Breast epithelium (tissue), 4 donors: ENCODE measurements at places on chromosomes 3 and 15.

DNA sequence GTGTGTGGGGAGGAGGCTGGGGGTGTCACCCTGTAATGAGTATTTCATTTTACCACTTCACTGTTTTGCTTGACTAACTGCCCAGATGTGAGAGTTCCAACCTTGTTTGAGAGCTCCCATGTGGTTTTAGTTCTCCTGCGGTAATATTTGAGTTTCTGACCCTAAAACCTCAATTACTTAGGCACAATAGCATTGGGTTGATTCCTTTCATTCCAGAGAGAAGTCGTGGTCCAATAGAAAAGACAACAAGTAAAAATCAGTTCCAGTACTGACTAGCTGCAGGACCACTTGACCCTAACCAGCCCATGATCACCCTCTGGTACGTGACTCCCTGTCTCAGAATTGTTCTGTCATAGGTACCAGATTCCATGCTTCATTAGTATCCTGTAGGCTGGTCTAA, 630.4 kb downstream of the CADM2 start:
- no peaks in the 10 kb centered on the region for H3K4me1 ChIP-seq
- H3K4me3 ChIP-seq: no peak overlapping the region
- H3K27ac ChIP-seq: no peak overlapping the region
- no peaks in the 10 kb centered on the region for H3K36me3 ChIP-seq

- H3K4me1 ChIP-seq: no peaks in the 10 kb centered on the region
- no peaks in the 10 kb centered on the region for H3K27me3 ChIP-seq
- H3K4me3 ChIP-seq: peak overlapping the region; percentile 87
- peak overlapping the region; percentile 99 for H3K27ac ChIP-seq
Measured at GRCh38 chr3:152267831-152268554, 736 bp upstream of the MBNL1 start.

DNA sequence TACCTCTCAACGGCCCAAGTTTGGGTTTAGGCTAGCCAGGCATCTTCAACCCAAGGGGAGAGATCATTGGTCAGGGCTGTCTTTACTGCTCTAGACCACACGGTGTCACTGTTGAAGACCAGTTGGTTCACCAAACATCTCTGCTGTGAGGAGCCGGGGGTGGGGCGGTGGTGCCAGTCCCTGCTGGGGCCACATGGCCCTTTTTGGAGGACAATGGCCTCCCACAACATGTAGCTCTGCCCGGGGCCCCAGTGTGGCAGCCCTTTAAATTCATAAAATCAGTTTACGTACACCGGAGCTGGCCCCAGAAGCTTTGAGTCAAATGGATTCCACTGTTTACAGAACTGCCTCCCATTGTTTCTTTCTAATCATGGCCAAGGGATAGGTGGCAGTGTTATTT, 19.1 kb upstream of the TM4SF18 start:
- H3K4me3 ChIP-seq: no peak overlapping the region
- H3K27ac ChIP-seq: no peak overlapping the region
- no peaks in the 10 kb centered on the region for H3K27me3 ChIP-seq
- H3K36me3 ChIP-seq: no peaks in the 10 kb centered on the region
- no peaks in the 10 kb centered on the region for H3K4me1 ChIP-seq
- peak; percentile 41 for DNase-seq

- no peaks in the 10 kb centered on the region for H3K27me3 ChIP-seq
- no peak overlapping the region for H3K4me3 ChIP-seq
- no peak for DNase-seq
- H3K4me1 ChIP-seq: no peaks in the 10 kb centered on the region
Measured at GRCh38 chr15:32888221-32888761, 170.5 kb downstream of the GREM1 start.

DNA sequence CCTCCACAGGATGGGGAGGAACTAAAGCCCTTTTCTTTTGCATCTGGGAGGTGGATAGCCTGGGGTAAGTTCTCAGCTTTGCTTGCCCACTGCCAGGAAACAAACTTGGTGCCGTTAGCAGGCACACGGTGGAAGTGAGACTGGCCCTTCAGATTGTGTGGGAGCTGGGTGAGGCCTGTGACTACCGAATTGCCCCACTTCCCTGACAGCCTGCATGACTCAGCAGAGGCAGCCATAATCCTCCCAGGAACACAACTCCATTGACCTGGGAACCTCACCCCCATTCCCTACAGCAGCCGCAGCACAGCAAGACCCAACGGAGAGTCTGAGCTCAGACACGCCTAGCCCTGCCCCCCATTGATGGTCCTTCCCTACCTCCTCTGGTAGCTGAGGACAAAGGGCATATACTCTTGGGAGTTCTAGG, 282.6 kb downstream of the KLF13 start:
- no peak for DNase-seq
- H3K27ac ChIP-seq: no peak overlapping the region
- H3K4me1 ChIP-seq: no peaks in the 10 kb centered on the region

GRCh38 chr15:68658641-68659358, 80.0 kb downstream of the CORO2B start:
- no peaks in the 10 kb centered on the region for H3K4me1 ChIP-seq
- H3K27me3 ChIP-seq: no peaks in the 10 kb centered on the region
- no peak for DNase-seq
- H3K36me3 ChIP-seq: no peaks in the 10 kb centered on the region
- no peak overlapping the region for H3K27ac ChIP-seq

DNA sequence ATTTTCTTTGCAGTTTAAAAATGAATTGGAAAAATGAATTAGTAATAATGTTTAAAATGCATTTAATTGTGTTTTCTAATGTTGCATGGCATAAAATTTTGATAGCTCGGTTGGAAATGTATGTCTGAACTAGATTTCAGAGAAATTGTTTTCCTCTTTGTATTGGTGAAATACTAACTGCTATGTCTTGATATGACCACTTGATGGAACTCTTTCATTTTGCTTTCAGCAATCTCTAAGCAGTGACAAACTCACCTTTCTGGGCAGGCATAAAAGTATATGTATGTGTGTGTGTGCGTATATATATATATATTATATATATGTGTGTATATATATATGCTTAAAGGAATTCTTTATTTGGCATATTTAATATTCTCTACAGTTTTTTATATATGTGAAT, 239.3 kb upstream of the ZNF717 start:
- no peak overlapping the region for H3K27ac ChIP-seq
- H3K27me3 ChIP-seq: no peaks in the 10 kb centered on the region
- no peak for DNase-seq

GRCh38 chr3:102533784-102534183, 99.0 kb downstream of the ZPLD1 start:
- no peaks in the 10 kb centered on the region for H3K4me1 ChIP-seq
- DNase-seq: no peak
- no peaks in the 10 kb centered on the region for H3K36me3 ChIP-seq
- H3K27ac ChIP-seq: no peak overlapping the region
- no peaks in the 10 kb centered on the region for H3K27me3 ChIP-seq

DNA sequence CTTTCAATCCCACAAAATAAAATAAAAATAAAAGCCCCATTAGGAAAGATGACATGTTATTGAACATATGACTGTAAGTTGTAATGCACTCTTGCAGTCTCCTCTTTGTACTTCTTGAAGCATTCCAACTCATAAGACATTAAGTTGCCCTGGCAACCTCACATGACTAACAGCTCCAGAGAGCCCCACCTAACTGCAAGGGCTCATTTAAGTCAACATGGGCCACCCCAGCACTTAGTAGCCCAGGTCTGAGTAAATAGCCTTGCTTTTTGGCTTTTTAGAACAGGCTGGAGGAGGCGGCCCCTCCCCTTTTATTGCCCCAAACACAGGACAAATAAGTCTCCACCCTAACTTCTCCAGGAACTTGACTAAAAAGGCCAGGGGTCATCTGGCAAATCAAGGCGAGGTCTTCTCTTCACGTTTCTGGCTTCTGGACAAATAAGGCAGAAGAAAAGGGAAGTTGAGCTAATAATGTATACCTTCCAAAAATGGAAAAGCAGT, 135.1 kb downstream of the TMCO5A start:
- H3K4me1 ChIP-seq: peaks cover 7% of the 10 kb centered on the region
- H3K27ac ChIP-seq: peak overlapping the region; percentile 53
- no peaks in the 10 kb centered on the region for H3K36me3 ChIP-seq
- no peak for DNase-seq

DNA sequence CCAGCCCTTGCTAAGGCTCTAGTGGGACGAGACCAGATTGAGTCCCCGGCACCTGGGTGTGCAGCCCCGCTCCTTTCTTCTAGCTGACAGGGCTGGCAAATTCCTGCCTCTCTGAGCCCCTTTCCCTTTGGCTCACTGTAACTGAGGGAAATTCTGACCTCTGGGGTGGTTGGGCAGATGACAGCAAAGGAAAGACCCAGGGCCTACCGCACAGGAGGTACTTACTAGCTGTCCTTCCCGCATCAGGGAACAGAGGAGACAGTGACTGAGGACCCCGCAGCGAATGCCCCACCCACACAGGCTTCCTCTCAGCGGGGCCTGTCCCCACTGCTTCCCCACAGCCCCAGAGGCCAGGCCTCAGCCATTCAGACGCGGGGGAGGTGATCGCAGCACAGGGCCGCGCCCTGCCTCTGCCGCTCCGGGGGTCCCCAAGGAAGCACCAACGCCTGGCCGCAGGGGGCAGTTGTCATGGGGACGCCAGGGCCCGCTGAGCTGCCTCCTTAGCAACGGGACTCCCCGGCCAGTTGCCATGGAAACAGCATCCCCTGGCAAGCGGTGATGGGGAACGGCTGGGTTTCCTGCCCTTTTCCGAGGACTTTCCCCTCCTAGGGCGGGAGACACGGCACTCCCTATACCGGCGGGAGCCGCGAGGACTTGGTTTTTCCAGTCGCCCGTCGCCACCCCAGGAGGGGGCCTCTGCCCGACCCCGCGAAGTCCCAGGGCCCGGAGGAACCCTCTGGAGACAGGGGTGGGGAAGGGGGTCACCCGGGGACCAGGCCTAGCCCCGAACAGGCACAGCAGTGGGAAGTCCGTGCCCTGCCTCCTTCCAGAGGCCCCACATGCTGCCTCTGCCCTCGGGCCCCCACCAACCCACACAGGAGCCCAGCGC, 50.1 kb downstream of the HCN4 start:
- no peaks in the 10 kb centered on the region for H3K4me1 ChIP-seq
- DNase-seq: peak; percentile 45
- H3K36me3 ChIP-seq: no peaks in the 10 kb centered on the region
- no peak overlapping the region for H3K4me3 ChIP-seq

GRCh38 chr15:62393196-62393595, 228.1 kb upstream of the C2CD4B start:
- DNase-seq: no peak
- H3K36me3 ChIP-seq: no peaks in the 10 kb centered on the region
- no peaks in the 10 kb centered on the region for H3K27me3 ChIP-seq
- H3K4me1 ChIP-seq: no peaks in the 10 kb centered on the region

GRCh38 chr15:101534376-101534970, 45.0 kb upstream of the PCSK6 start:
- DNase-seq: no peak
- no peaks in the 10 kb centered on the region for H3K36me3 ChIP-seq
- no peak overlapping the region for H3K27ac ChIP-seq
- H3K4me1 ChIP-seq: no peaks in the 10 kb centered on the region
- no peak overlapping the region for H3K4me3 ChIP-seq

GRCh38 chr15:57732526-57733331, 26.2 kb downstream of the POLR2M start:
- DNase-seq: no peak
- no peak overlapping the region for H3K4me3 ChIP-seq
- no peaks in the 10 kb centered on the region for H3K4me1 ChIP-seq
- no peaks in the 10 kb centered on the region for H3K36me3 ChIP-seq
- H3K27me3 ChIP-seq: no peaks in the 10 kb centered on the region
- H3K27ac ChIP-seq: no peak overlapping the region

DNA sequence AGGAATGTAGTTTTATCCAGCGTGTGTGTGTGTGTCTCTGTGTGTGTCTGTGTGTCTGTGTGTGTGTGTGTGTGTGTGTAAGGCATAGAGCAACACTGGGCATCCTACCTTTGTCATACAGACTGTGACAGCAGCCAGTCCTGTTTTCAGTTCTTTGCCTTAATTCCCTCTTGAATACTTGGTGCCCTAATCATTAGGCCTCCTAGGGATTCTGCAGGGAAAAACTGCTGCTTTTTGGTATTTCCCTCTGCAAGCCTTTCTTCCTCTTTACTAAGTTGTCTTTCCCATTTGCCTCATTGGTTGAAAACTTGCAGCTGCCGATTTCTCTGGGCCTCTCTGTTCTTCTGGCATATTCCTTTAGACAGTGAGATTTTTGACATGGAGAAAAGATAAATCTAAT, 9.2 kb downstream of the SLC25A36 start:
- no peak for DNase-seq
- no peaks in the 10 kb centered on the region for H3K4me1 ChIP-seq
- H3K4me3 ChIP-seq: no peak overlapping the region
- no peaks in the 10 kb centered on the region for H3K27me3 ChIP-seq
